ENCODE measurements at places on chromosomes 3 and 15. TPM values are rescaled to one million over a fixed set of nuclear protein-coding genes. Genes with fewer than 3 reads are reported as not detected.

DNA sequence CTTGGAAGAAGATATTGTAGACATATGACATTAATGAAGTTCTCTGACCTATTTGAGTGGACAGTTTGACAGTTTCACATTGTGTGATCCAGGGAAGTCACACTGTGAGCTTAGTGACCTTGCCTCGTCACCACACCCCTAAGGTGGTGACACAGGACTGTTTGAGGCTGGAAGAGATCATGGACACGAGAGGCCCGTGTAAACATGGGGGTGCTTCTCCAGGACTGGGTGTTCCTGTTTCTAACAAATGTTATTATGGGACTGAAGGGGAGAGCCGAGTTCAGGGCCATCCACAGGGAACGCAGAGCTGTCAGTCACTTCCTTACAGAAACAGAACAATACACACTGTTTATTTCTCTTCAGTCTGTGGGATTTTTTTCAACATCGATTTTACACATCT lies 96.5 kb upstream of the DNAJC19 start:
- DNase-seq = no peak

CHRM5 gene
- polyA plus RNA-seq = 0.07 TPM

GRCh38 chr3:116739678-116740077 lies 30.1 kb downstream of the TUSC7 start:
- no peak for DNase-seq

- no peak for DNase-seq
Measured at GRCh38 chr15:73617913-73618312, 15.3 kb downstream of the NPTN start.

DNA sequence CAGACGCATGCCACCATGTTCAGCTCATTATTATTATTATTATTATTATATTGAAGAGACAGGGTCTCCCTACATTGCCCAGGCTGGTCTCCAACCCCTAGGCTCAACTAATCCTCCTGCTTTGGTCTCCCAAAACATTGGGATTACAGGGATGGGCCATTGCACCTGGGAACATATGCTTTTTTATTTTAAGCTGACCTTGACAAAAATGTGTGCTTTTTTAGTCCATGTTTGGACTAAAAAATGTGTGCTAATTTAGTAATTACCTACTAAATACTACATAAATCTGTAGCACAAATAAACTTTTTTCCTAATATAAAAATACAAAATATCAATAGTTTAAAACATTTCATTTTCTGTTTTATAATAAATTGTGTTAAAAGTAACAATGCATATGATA lies 693.2 kb downstream of the ROBO1 start:
- DNase-seq = no peak

- DNase-seq = no peak
Measured at GRCh38 chr3:11510356-11510755, 133.4 kb downstream of the VGLL4 start.

DNA sequence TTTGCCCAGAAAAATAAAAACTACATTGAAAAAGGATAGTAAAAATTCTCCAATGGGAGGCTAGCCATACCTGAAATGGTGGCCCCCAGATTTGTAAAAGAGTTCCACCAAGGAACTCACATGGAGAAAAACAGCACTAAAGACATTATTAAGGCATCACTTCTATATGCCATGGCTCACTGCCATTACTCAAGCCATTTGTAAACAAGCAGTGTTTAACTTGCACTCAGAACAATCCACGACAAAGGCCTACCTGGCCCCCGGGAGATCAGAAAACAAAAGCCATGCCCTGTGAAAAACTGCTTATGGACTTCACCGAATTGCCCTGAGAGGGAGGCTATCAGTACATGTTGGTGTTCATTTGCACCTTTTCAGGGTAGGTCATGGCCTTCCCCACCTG lies 19.6 kb downstream of the CCR8 start:
- DNase-seq = no peak

DNA sequence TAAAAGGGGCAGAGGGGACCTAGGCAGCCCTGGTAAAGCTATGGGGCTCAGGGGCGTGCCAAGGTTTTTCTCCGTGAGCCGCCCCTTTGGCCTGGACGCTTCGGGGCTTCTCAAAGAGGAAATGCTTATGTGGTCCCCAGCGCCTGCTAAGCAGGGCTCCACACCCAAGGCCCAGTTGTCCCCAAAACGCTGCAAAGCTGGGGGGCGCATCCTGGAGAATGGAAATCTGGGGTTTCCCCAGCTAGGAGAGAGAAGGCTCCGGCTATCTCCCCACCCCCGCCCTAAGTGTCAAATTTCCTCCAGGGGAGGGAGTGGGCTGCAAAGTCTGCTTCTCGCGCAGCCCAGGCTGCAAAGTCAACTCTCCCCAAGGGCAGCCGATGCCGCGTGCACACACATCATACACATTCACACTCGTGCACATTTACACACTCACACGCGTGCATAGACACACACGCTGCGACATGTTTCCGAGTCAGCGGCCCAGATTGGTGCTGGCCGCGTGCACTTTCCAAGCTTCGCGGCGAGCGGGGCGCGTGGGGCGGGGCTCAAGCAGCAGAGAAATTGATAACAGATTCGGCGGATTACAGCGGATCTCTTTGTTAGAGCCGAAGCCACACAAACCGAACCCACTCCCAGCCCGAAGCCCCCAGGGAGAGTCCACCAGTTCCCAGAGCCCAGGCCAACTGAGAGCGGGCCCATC lies 4.5 kb downstream of the WNT5A start:
- DNase-seq = no peak
